ENCODE measurements at places on chromosomes 5 and 9.
A peak's percentile ranks its signal among the peaks of the same experiment; 100 is the strongest.

- no peak for DNase-seq
Measured at GRCh38 chr5:143606043-143606752, 202.7 kb upstream of the NR3C1 start.

DNA sequence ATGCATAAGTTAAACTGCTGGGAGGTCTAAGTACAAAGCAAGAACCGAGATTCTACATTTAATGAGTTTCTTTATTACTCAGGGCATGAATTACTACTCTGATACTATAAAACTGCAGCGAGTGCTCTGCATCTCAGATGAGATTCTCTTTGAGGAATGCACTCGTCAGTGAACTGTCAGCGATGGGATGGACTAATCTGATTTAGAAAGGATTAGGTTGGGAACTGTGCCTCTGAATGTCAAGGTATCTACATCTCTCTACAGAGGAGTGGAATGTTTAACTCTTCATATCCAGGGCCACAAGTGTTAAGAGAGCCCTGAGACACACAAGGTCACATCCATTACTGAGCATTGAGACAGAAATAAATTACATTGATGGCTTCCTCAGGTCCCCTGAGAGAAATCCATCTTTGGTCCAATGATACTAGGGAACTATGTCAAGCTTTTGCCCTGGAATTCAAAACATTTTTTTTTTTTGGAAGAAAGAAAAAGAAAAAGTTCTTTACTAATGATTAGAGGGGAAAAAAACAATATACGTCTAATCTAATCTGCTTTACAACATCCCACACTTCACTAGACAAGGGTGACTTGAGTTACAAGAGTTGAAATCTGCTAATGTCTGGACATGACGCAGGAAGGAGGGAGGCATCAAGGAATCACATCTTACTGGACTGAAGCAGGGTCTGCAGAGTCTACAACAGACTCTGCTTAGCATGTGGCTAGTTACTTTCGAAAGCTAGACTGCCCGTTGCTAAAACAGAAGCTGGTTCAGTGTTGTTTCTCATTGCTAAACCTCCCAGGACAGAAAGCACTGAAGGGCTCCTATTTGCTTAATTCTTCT lies 270.0 kb upstream of the TLE4 start:
- DNase-seq: no peak

GRCh38 chr5:21802869-21803490 lies 1050.2 kb downstream of the CDH12 start:
- peak; percentile 40 for DNase-seq

DNA sequence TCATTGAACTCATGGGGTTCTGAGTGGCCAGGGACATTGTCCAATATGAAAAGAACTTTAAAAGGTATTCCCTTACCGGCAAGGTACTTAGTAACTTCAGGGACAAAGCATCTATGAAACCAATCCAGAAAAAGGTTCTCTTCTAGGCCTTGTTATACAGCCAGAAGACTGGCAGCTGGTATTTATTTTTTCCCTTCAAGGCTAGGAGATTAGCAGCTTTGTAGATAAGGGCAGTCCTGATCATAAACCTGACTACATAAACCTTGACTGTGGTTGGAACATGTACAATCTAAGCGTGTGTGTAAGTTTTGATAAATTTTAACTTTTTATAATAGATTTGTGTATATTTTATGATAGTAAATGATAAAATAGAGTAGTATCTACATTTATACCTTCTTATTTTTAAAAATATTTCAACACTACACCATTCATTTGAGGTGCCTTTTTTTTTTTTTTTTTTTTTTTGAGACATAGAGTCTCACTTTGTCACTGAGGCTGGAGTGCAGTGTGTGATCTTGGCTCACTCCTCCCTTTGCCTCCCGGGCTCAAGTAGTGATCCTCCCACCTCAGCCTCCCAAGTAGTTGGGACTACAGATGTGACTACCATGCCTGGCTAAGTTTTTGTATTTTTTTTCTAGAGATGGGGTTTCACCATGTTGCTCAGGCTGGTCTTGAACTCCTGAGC lies 24.5 kb downstream of the RANBP17 start:
- no peak for DNase-seq

GRCh38 chr9:137276473-137277328 lies 825 bp upstream of the TOR4A start:
- DNase-seq: peak; percentile 74

DNA sequence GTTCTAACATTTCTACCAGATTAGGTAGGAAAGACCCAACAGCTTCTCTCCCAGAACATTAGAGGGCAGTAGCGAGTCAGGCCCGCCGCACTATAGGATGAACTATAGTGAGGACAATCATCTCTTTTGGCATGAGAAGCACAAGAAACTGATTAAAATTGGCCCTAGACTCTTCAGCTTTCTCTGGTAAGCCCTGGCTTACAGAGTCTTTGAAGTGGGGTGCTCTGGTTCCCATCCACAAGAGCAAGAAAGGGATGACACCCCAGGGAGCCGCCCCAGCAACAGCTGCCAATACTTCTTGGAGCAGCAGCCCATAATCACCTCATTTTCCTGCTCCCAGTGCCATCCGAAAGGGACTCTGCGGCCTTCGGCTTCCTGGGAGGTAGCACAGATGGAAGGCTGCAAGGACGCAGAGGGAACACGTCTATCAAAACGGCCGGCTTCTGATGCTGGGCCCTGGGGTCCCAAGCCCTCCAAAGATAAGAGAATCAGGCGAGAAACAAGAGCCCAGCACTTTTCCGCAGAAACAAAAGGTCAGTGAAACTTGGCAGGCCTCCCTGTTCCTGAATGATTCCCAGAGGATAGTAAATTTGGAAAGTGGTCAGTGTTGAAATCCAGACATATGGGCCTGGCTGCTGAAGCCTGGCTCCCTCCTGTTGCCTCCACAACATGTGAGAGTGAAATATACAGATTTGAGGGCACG lies 69.3 kb downstream of the HSD17B3 start:
- peak; percentile 73 for DNase-seq

DNA sequence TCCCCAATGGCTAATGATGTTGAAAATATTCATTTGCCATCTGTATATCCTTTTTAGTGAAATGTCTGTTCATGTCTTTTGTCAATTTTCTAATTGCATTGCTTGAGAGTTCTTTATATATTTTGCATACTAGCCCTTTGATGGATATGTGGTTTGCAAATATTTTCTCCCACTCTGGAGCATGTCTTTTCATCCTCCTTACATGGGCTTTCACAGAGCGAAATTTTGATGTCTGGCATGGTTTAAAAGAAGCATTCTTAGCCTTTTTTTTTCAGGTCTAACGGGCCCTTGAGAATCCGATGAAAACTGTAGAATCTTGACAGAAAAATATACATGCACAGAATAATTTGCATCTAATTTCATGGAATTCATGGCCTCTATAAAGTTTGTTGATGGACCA lies 44.7 kb downstream of the ARHGEF28 start:
- no peak for DNase-seq

GRCh38 chr9:129236441-129237145 lies 58.5 kb upstream of the IER5L start:
- no peak for DNase-seq

DNA sequence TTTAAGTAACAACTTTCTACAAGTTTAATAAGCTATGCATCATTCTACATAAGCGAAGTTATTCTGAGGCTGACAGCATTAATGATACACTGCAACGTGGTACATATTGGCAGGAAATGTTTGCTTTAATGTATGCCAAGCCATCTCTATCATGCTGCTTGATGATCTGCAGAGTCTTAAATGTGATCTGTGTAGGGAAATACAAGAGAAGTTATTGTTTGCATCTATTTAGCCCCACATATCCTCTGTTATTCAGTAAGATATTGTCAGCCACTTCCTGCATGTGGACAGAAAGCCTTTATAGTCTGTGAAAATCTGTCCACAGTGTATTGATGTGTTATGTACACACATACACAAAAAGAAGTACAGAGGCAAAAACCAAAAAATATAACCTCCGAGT lies 193.1 kb upstream of the FREM1 start:
- DNase-seq: no peak

DNA sequence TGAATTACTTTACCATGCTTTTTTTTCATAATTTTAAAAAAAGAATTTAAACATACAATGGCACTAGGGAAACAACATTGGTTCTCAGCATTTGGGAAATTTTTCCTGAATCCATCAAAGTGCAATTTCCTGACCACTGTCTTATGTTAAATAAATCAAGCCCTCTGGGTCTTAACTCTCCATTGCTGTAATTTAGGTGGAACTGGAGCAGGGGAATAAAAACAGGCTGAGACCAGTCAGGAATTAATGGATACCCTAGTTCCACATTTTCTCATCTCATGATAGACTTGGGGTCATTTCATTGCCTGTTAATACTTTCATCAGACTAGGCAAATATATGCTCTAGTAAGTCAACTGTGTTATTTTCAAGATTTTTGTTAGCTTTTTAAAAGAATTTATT lies 103.1 kb downstream of the FBN2 start:
- no peak for DNase-seq

- peak; percentile 39 for DNase-seq
Measured at GRCh38 chr5:180670586-180671359, 21.4 kb upstream of the FLT4 start.

DNA sequence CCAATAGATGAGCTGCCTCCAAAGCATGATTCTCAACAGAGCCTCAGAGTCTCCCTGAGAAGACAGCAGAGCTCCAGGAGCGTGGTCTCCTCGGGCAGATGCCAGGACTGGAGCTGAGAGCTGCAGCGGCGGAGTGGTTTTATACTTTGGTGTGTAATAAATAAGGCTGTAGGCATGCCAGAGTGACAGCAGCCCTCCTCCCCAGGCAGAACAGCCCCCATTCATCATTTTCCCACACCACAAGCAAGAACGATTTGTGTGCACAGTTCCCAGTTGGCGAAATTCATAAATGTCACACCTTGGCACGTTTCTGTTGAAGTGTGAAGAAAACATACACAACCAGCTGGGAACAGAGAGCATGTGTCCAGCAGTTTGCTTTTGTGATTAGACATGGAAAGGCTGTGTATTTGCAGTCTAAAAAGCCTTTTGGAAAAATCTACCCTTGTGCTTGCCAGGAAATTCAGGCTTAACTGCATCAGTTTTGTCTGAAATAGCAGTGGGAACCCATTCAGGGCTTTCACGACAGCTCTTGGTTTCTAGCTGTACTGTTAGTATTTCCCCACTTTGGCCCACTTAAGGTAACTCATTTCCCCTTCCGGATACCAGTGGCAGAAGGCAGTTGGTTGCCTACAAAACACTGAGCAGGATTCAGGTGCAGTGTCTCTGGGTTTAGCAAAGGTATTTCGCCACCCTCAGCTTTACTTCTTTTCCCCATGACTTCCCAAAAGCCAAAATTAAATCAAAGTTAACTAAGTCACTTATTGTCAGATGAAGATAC lies at the start of gene C1QTNF3:
TSS of gene C1QTNF3 (minus strand) at position 115 of the 778 bp plus-strand sequence. CDS start at position 27, 88 bp downstream.
- DNase-seq: peak; percentile 49

- no peak for DNase-seq
Measured at GRCh38 chr5:11468334-11469039, 435.8 kb downstream of the CTNND2 start.

GRCh38 chr9:120100595-120100994 lies 479.4 kb downstream of the CDK5RAP2 start:
- no peak for DNase-seq

- no peak for DNase-seq
Measured at GRCh38 chr9:94619026-94619425, 20.3 kb downstream of the FBP1 start.

GRCh38 chr5:112338681-112339337 lies 80.3 kb downstream of the EPB41L4A start:
- peak; percentile 59 for DNase-seq

- no peak for DNase-seq
Measured at GRCh38 chr5:31867219-31867618, 228.3 kb downstream of the PDZD2 start.

GRCh38 chr5:91144491-91145332 lies 238.4 kb downstream of the ARRDC3 start:
- no peak for DNase-seq

Data from fibroblast of the aortic adventitia (primary cell).